Activated CD8-positive, alpha-beta memory T cell treated with anti-CD3 and anti-CD28 coated beads for 4 hours (primary cell): ENCODE measurements at places on chromosomes 5 and 9.

GRCh38 chr9:82490019-82490499 is 501.5 kb downstream of the SPATA31D1 start:
- no peak for DNase-seq

DNA sequence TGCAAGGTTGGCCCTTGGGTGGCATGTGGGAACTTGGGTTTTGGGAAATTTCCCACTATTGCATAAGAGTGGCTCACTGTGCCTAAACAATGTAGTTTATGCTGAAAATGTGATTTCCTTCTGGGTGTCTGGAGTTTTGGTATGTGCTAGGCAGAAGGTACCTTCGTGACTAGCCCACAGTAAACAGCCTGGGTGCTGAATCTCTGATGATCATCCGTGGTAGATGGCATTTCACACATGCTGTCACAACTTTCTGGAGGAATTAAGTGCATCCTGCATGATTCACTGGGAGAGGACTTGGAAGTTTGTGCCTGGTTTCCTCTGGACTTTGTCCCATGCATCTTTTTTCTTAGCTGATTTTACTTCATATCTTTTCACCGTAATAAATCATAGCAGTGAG is 64.5 kb downstream of the LNPEP start:
- no peak for DNase-seq

DNA sequence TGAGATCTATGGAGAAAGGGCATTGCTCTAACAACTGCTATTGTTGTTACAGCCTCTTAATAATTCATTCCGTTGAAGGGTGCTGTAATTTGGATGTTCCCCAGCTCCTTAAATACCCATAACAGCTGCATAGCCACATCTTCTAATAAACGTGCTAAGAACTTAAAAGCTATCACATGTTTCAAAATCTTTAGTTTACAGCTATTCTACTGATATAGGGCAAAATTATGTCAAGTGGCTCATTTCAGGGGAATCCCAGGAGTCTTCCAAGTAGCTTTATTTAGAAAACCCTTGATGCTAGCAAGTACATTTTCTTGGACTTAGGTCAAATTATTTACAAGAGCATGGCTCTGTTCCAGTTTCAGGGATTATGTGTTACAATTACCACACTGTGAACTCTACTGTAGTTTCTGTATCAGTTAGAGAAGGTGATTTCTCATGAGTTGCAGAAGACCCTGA is 990.4 kb upstream of the ACO1 start:
- DNase-seq, result no peak

- DNase-seq, result no peak
Observed at GRCh38 chr9:3478549-3478953, 47.2 kb downstream of the RFX3 start.

- no peak for DNase-seq
Observed at GRCh38 chr5:61600123-61600444, 268.0 kb downstream of the ZSWIM6 start.

GRCh38 chr9:117044241-117044640 is 357.1 kb downstream of the TRIM32 start:
- no peak for DNase-seq

- no peak for DNase-seq
Observed at GRCh38 chr9:136552117-136552703, 6.4 kb upstream of the NOTCH1 start.

DNA sequence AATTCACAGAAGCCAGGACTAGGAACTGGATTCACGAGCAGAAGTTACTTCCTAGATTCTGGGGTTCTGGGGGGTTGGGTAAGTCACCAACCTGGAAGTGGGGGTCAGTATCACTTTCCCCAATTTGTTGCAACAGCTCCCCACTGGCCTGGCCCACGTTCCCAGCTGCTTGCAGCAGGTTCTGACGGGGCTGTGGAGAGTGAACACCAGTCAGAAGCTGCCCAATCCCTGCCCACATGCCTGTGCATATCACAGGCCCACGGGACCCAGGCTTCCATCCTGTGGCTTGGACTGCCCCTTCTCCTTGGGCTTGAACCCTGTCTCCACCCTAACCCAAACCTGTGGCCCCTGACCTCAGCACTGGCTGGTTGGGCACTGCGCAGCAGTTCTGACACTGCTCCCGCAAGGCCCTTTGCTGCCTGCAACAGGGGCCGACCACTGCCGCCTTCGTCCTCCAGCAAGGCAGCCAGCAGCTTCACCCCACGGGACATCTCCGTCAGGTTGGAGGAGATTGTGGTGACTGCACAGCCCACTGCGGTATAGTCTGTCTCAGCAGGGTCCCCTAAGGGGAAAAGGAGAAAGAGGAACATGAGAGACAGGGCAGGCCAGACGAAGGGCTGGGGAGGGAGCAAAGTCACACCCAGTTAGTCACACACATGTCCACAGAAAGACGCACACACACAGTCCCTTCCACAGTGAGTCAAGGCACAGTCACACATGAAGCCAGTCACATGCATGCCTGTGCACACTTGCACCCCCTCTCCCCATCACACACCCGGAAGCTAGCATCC is 13.1 kb downstream of the TLN1 start:
- no peak for DNase-seq

- DNase-seq, result no peak
Observed at GRCh38 chr9:123834218-123834888, 95.6 kb downstream of the DENND1A start.

DNA sequence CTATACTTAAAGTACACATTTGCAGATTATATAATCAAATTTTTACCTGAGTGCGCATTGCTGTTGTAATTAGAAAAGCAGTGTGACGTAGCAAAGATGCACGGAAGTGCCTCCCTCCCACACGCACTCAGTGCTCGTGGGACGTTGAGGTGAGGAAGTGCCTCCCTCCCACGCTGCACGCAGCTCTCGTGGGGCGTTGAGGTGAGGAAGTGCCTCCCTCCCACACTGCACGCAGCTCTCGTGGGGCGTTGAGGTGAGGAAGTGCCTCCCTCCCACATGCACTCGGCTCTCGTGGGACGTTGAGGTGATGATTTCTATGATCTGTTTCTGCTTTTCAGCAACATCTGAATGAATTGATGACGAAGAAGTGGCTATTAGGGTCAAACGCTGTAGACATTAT is 21.0 kb downstream of the EXOC3 start:
- DNase-seq, result peak; percentile 91

GRCh38 chr9:27165670-27166069 is 56.6 kb downstream of the TEK start:
- DNase-seq, result no peak

DNA sequence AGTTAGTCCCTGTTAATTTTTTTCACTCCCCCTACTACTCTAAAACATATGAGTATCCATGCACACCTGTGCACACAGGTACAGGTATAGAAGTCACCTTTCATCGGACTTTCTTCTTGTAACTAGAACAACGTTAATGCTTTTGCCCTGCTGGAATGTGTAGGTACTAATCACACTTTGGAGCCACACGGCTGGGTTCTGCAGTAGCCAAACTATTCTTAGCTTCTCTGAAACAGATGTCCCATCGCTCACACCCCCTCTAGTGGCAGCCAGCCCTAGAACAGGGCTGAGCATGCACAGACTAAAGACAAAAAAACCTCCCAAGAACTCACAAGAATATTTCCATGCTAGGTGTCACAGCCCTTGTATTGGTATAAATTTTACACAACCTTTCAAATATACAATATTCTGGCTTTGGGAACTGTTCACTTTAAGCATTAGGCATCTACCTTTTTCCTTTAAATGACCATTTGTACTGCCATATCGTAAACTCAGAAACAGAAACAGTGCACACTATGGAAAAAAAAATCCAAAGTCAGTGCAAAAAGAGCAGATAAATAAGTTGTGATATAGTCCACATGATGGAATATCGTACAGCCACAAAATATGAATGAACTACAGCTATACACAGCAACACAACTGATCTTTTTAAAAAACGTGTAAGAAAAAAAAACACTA is 64.0 kb downstream of the RETREG1 start:
- peak; percentile 18 for DNase-seq

GRCh38 chr5:169356811-169357210 is 55.9 kb upstream of the SLIT3 start:
- no peak for DNase-seq

DNA sequence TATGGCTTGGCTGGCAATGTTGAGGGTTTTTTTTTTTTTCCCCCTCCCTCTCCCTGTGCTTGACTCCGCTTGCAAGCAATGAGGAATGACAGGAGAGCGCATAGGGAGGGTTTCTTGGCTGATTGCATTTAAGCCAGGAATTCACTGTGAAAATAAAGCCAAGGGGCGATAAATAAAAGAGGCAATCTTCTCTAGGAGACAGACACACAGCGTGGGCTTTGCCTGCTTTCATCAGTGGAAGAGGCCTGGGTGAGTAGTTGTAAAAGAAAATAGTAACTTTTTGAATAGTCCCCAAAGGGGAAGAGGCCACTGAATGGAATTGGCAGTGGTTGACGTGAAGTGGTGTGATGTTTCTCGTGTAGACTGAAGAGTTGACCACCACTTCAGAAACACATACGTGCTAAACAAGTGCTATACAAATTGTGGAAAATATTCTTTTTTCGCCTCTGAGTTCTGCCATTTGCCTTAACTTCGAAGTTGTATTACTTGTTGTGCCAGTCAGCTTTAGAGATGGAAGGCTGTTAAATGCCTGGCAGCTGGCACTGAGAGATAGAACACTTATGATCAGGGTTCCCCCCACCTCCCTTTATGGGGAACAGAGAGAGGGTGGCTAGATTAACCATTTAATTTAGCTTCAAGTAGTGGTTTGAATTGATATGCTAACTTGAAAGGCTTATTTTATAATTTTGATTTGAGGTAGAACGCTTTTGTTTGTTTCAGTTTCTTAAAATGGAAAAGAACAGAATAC is 3.0 kb downstream of the ZSWIM6 start:
- DNase-seq, result no peak

DNA sequence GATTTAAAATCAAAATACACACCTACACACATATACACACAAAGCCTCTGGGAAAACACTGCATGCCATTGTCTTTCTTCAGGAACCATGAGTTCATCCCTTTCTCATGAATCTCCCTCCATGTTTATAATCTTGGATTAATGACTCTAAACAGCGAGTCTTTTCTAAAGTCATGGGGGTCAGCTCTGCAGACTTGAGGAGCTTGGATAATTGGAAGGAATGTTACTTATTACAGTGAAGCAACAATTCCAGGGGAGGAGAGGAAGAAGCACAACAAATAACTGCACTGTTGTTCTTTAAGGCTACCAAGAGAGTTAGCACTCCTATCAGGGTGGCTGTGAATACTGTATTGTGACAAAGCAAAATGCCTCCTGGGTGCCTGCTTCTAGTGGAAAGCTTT is 444.7 kb downstream of the ANXA1 start:
- no peak for DNase-seq

- DNase-seq, result no peak
Observed at GRCh38 chr9:3088219-3088618, 244.3 kb upstream of the PUM3 start.

DNA sequence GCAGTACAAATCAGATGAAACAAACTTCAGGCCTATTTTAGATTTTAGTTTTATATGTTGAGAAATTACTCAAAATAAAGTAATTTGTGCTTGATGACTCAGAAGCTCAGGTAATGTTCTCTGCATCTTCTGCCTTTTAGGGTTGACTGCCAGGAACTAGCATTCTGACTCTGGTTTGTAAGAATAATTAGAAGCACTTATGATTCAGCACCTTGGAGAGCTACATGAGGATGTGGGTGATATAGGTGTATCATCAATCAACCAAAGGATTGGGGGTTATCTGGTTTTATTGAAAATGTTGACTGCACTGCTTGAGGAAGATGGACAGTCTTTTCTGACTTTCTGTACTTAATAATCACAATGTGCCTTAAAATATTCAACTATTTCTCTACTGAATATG is 118.7 kb upstream of the SGCD start:
- DNase-seq, result no peak

DNA sequence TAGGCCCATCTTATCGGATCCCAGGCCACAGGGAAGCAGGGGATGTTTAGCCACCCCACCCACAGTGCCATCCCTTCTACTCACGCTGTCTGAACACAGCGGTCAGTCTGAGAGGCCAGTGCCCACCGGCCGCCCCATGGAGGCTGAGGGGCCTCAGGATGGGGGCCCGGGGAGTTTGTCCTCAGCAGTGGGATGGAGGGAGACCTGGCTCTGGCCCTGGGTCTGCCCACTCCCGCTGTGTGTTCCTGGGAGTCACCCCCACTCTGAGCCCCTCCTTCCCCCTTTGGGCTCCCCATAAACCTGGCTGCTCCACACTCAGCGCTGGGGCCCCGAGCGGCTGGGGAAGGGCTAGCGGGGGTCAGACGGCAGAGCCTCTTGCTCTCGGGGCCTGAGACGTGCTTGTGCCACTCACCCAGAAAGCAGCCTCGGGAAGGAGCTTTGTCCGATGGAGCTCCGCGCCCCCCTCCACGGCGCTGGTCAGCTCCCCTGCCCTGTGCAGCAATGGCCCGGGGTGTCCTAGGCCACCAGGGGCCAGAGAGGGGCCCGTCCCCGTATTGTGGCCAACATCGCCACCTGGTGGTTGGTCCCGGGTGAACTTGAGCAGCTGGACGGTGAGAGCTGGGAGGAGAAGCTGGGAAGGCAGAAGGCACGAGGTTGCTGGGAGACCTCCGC is 10.9 kb upstream of the LAMC3 start:
- no peak for DNase-seq

- no peak for DNase-seq
Observed at GRCh38 chr9:15837079-15837679, 284.3 kb downstream of the CCDC171 start.

DNA sequence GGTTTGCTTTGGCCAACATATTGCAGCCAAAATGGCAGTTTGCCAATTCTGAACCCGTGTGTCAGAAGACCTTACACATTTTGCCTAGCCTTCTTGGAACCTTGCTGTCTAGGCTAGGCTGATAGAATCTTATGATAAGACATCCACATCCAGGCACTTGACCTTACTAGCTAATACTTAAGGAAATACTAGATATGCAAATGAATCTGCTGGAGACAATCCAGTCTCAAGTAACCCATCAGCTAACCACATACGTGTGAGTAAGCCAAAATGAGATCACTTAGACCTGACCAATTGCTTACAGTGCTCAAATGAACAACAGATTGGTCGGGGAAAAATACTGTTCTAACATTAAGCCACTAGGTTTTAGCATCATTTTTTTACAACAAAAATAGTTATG is 1504.6 kb upstream of the CDH9 start:
- DNase-seq, result no peak

DNA sequence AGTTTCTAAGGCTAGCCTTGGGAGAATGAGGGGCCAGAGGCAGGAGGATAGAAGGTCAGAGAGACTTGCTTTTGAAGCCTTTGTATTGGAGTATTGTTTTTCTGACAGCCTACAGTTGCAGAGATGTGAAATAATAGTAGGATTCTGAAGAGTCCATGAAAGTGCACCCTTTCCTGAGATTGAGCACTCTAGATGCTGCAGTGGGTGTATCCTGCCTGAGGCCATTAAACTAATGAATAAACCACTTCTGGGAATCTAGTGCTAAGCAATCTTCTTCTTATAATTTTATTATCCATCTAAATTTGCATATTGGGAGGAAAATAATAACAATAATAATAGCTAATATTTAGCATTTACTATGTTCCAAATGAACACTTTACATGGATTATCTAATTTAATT is 19.3 kb upstream of the NNT start:
- no peak for DNase-seq

- DNase-seq, result no peak
Observed at GRCh38 chr5:52449516-52449915, 338.2 kb upstream of the ITGA1 start.

GRCh38 chr5:96229188-96229587 is 203.9 kb downstream of the PCSK1 start:
- no peak for DNase-seq
